ENCODE measurements at places on chromosomes 12 and 14. TPM values are rescaled to one million over a fixed set of nuclear protein-coding genes. Genes with fewer than 3 reads are reported as not detected.

GRCh38 chr14:101553393-101553792 is 7.9 kb upstream of the DIO3 start:
- DNase-seq, result peak; percentile 34

DNA sequence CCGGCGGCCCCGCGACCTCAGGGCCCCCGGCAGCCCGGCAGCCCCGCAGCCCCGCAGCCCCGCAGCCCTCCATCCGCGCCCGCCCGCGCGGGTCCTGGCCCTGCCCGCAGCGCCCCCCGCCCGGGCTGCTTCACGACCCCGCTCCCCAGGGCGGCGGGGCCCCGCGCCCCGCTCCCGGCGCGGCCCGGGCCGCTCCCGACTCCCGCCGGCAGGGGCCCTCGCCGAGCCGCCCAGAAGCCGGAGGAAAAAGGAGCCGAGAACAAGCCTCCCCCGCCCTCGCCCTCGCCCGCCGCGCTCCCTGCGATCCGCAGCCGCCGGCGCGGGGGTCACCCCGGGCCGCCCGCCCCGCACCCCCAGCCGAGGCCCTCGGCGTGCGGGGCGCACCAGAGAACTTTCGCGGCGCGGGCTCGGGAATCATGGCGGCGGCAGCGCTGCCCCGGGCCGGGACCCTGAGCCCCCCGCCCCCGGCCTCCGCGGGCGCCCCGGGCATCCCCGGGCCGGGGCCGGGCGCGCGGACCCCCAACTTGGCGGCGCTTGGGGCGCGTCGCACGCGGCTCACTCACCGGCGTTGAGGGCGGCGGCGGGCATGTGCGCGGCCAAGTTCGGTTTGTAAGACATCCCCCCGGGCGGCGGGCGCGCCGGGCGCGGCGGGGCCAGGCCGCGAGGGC is 521 bp downstream of the CDK2AP1 start:
- DNase-seq, result peak; percentile 52

DNA sequence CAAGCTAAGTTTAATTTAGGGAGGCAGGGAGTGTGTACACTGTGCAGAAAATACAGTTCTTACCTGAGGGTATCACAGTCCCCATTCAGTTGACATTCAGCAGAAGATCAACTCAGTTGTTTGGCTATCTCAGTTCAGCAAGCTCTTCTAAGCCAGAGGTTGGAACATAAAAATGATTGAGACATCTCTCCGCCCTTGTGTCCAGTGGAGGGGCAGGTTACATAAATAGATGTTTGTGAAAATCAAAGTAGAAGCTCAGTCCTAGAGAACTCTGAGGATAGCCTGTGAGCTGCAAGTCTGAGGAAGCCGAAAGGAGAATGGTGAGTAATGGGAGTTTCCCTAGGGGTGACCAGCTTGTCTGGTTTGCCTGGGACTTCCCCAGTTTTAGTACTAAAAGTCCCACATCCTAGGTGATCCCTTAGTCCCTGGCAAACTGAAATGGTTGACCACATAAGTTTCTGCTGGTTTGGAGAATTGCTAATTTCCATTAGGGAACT is 251.4 kb upstream of the ATP2B1 start:
- no peak for DNase-seq

Gene ACOT6
- not detected for total RNA-seq

DNA sequence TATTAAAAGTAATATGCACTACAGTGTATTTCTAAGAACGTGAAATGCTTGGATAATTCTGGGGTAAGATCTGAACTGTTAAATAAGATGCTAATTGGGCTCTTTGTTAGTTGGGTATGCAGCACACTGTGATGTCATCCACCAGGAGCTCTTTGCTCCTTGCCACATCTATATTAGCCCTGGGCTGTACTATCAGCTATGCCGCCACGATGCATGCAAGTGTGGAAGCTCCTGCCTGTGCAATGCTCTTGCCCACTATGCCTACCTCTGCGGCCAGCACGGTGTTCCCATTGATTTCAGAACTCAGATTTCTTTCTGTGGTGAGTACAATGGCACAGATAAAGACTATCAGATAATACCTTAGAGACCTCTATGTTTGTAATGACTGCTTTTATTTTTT is 165.6 kb downstream of the OTOGL start:
- no peak for DNase-seq

DNA sequence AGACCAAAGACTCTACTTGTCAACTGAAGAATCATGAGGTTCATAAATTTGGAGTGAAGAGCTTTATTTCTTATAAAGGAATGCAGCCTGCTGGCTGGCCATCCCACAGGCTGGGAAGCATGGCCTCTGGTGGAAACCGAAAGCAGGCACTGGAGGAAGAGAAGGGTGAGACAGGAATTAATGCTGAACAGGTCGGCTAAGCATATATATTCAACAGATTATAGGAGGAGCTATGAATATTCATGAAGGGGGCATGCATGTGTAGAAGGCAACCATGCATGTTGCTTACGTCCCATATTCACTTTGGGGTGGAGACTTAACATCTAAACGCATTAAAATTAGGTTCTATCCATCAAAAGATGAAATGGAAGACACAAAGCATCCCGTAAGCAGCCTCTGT is 20.6 kb upstream of the RGS6 start:
- DNase-seq, result no peak

GRCh38 chr12:44193281-44193680 is 357.4 kb downstream of the TMEM117 start:
- no peak for DNase-seq

Gene PRPH
- total RNA-seq, result not detected

DNA sequence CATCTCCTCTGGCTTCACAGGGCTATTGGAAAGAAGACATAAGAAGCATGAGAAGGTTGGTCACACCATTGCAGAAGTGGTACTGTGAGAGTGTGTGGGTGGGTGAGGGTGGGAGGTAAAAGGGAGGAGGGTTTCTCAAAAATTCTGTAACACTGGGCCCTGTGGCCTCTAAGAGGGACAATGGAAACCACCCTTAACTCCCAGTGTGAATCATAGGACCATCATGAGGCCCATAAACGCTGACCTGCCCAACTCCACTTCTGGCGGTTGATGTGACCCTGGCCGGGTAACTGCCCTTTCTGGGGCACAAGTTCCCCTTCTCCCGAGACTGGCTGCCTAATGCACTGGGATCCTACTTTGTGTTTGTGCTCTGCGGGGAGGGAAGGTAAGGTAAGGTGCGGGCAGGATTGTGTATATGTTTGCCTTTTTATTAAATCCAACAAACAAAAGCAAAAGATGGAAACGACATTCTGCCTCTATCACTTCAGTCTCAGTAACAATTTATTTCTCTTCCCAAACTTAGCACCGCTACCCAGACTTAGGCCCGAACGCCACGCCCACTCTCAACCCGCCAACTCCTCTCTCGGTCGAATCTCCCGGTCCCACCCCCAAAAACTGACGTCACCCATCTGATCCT is 551 bp downstream of the METTL1 start:
- no peak for DNase-seq

DNA sequence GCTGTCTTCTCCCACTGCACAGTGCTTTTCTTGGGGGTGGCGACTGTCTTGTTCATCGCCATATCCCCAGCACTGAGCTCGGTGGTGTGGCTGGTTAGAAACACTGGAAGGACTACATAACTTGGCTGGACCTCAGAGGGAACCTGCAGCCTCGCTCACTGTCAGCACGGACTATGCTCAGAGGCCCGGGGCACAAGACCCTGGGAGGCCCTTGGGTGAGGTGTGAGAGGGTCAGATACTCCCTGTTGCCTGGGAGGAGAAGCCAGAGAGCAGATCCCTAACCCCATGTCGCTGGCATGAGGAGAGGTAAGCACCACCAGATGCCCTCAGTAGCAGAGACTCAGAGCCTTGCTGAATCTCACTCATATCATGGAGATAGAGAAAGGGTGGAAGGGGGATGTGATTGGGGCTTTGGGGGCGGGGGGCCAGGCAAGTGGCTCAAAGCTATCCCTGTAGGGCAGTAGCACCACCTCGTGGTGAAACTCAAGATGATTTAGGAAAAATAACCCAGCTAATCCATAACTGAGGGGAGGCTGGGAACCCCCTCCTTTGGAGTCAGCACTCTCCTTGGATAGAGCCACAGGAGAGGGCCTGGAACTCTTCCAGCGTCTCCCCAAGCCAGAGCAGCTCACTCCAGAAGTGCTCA is 18.7 kb upstream of the HDAC7 start:
- DNase-seq, result no peak

GRCh38 chr12:490260-490659 is 30.5 kb downstream of the B4GALNT3 start:
- no peak for DNase-seq

Gene CAPZA3
- total RNA-seq, result not detected

Gene RPGRIP1
- total RNA-seq, result not detected

GRCh38 chr12:93116632-93117031 is 187.5 kb upstream of the EEA1 start:
- DNase-seq, result no peak

Gene IL26
- 2.5 TPM for total RNA-seq

Gene CLEC14A
- not detected for total RNA-seq

Gene NAV3
- total RNA-seq, result 29.9 TPM

- no peak for DNase-seq
Measured at GRCh38 chr12:13127444-13127843, 24.0 kb upstream of the GSG1 start.

- DNase-seq, result no peak
Measured at GRCh38 chr12:76947304-76947703, 68.5 kb upstream of the CSRP2 start.

- no peak for DNase-seq
Measured at GRCh38 chr14:90426663-90427062, 29.8 kb downstream of the CALM1 start.

DNA sequence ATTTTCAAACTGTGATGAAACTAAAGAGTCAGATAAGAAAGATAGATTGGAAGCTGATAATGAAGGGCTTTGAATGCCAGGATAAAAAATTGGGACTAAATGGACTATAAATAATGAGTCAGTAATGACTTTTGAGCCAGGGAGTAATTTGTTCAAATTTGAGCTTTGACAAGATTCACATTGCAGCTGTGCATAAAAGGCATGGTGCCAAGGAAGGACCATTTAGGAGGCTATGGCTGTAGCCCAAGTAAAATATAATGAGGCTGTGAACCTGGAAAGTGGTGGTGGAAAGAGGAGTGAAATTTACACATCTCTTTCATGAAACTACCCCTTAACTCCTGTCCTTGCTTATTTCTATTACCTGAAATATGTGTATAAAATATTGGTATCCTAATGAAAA is 218.5 kb downstream of the SLC6A15 start:
- DNase-seq, result no peak

GRCh38 chr14:99632410-99633035 is 12.4 kb upstream of the HHIPL1 start:
- DNase-seq, result no peak

- no peak for DNase-seq
Measured at GRCh38 chr14:24113801-24114531, 611 bp upstream of the DCAF11 start.

DNA sequence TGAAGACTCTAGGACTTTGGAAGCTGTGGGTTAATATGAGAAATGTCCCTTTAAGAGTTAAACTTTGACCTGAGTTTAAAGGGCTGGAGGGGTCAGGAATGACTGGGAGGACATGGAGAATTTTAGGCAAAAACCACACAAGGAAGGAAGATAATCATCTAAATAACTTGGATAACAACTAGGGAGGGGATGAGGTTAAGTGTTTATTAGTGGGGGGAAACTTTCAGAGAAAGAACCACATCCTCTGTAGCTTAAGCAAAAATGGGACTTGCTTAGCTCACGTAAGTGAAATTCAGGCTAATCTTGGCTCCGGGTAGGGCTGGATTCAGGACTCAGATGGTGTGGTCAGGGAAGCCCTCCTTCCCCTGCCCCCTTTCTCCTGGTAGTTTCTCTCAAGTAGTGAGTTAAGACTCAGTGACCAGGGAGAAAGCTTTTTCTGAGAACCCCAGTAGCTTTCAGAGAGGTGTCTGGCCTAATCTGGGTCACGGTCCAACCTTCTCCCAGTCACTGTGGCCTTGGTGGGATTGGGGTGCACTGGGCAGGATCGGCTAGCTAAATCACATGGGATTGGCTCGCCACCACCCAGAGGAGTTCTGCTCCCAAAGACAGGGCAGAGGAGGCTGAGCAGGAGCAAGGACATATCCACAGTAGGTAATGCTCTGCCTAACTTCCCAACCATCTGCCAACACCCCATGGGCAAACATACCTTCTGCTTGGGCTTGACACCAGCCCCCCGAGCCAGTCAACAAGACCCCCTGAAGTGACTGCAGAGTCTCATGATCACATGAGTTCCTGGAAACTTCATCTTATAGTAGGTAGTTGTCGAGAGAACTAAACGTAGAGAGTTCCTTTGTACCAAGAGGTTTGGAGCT is 52.8 kb downstream of the ARF6 start:
- DNase-seq, result no peak

Gene FAM181A
- total RNA-seq, result not detected

Gene KRT83
- total RNA-seq, result not detected

DNA sequence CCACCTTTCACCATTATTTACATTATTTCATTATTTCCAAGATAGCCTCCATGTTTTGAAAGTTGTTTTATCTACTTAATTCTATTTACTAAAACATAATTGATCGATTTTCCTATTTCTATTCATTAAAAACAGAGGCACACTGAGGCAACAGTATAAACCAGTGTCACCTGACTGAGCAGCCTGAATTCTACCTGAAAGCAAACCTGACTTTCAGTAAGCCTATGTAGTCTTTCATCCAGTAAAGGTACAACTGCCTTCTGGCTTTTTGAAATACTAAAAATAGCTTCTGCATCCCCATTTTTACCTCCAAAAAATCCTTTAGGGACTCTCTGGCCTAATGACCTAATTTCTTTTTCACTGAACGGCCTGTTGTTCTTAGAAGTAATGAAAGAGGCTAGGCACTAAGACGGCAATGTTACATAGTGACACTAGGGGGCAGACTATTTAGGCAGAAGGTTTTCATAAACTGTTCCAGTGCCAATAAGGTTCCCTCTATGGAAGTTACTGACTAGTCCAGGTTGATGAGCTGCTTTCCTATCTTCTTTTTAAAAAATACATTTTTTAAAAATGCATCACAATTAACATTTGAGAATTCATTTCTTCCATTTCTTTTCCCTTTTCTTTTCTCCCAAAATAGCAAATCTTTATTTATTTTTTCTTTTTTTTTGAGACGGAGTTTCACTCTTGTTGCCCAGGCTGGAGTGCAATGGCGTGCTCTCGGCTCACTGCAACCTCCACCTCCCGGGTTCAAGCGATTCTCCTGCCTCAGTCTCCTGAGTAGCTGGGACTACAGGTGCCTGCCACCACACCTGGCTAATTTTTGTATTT is 17.5 kb downstream of the ANAPC5 start:
- no peak for DNase-seq

- no peak for DNase-seq
Measured at GRCh38 chr14:100155049-100155621, 4.3 kb downstream of the DEGS2 start.

Gene SLC24A4
- total RNA-seq, result 0.37 TPM

DNA sequence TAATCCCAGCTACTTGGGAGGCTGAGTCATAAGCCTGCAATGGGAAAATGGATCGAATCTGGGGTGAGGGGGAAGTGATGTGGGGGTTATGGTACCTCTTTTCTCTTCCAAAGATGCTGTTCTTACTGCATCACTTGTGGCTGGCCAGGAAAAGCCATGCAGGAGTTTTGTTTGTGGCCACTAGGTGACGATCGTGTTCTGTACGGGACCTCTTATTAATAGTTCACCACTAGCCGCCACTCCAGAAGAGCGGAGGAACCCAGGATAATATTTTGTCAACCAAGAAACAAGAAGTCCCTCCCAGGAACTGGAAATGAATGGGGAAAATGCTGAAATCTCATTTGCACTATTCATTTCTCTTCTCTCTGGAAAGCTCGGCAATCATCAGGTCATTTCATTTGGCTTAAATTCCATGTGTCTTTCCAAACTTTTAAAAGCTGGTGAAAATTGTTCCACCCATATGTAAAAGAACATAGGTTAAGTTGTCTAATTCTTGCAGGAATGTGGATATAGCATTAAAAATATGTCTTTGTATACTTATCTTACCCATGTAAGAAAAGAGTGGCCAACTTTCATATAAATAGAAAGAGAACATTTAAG is 8.9 kb downstream of the GPR65 start:
- no peak for DNase-seq

GRCh38 chr12:51675071-51675803 is 84.2 kb downstream of the SCN8A start:
- DNase-seq, result no peak

Measured in chondrocyte (in vitro differentiated cells).